ENCODE measurements at places on chromosomes 12 and 14.

- no peak for DNase-seq
These were observed 283.1 kb upstream of the SOX5 start for GRCh38 chr12:24232531-24232930.

DNA sequence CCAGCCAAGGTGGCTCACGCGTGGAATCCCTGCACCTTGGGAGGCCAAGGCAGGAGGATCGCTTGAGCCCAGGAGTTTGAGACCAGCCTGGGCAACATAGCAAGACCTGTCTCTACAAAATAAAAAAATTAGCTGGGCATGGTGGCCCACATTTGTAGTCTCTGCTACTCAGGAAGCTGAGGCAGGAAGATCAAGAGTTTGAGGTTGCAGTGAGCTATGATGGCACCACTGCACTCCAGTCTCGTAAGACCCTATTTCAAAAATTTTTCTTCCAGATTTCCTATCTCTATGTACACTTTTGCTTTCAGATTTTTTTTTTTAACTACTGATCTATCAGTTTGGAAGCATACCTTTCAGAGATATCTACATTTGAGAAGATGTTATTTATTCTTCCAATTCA lies 15.3 kb downstream of the SNX6 start:
- no peak for DNase-seq

GRCh38 chr12:92543359-92543758 lies 159.4 kb upstream of the PLEKHG7 start:
- DNase-seq: no peak

DNA sequence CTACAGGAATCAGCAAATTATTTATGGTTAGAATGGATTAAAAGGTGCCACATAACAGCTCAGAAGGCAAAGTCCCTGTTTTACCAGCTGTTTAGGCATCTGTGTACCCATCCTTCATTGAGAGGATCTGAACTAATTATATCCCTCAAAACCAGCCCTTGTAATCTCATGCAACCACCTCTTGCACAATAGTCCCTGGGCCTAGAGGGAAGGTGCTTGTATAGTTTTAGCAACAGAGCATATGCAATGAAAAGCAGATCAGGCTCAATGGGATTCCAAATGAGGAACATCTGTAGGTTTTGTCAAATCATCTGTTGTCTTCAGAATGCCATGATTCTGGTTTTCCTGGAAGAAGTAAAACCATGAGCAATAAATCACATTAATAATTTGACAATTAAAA lies 26.0 kb upstream of the GLIPR1L2 start:
- no peak for DNase-seq

DNA sequence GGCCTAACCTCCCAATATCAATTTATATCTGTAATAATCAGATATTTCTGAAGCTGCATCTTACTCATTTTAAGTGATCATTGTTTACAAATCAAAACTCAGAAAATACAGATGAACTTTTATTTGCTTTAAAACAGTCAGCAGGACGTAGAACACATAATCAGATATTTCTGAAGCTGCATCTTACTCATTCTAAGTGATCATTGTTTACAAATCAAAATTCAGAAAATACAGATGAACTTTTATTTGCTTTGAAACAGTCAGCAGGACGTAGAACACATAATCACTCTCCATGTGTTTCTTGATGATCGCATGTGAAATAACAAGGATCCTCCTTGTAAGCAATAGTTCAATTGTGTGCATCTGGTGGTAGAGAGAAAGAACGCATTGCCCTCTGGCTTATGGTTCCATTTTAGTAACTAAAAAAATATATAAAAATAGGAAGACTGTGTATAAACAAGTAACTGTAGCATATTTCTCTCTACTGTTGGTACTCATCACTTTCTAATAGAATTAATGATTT lies 15.0 kb upstream of the TMTC2 start:
- DNase-seq: no peak

- no peak for DNase-seq
These were observed 4.1 kb upstream of the KRT84 start for GRCh38 chr12:52389313-52390207.

GRCh38 chr14:89988787-89989186 lies 33.1 kb downstream of the TDP1 start:
- DNase-seq: no peak

GRCh38 chr14:80781972-80782367 lies 159.6 kb downstream of the CEP128 start:
- no peak for DNase-seq

DNA sequence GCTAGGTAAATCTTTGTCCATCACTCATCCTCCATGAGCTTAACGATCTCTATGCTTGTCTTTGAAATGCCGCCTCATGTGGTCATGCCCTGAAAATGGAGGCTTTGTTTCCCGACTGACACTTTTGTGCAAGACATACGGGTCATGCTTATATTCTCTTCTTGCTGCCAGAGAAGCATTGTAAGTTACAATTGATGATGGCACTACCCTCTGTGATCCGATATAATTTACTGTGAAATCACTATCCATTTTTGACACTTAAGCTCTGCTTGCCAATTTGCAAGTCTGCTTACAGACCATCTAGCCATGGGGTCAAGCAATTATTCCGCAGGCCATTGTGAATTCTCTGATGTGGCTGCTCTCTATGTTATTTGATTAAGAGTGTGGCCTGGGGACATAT lies 650.0 kb downstream of the FLRT2 start:
- DNase-seq: no peak

DNA sequence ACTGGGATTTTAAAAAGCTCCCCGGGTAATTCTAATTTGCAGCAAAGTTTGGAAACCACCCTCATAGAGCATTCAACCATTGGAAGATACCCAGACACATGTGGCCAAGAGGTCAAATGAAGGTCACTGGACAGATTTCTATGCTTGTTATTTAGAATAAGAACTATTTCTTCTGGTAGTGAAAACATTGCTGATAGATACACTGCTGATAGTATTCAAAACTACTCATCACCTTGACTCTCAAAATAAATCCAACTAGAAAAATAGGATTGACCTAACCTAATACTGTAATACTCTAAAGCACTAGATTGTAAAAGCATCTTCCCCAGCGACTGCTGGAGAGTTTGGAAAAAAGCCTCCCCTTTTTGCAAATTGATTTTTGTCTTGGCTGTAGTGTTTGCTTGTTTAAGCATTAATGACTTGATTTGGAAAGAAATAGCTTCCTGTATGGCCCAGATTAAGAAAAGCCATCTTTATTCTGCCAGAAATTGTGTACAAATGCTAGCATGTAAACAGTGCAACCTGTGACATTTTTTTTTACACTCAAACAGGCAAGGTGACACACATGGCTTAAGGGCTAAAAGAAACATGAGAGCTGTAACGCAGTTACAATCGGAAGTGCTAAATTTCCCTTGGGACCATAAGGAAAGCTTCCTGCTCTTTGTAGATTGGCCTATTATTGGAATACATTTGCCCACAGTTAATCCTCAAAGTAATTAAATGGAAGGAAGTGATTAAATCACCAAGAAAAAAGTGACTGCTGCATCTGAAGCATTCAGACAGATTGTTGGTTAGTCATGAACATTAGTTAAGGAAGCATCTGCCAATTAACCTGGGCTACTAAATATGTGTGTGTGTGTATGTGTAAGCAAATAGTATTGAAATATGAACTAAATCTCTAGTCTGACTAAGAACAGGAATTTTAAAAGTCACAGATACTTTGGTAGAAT lies 356.5 kb upstream of the ATP2B1 start:
- DNase-seq: no peak

DNA sequence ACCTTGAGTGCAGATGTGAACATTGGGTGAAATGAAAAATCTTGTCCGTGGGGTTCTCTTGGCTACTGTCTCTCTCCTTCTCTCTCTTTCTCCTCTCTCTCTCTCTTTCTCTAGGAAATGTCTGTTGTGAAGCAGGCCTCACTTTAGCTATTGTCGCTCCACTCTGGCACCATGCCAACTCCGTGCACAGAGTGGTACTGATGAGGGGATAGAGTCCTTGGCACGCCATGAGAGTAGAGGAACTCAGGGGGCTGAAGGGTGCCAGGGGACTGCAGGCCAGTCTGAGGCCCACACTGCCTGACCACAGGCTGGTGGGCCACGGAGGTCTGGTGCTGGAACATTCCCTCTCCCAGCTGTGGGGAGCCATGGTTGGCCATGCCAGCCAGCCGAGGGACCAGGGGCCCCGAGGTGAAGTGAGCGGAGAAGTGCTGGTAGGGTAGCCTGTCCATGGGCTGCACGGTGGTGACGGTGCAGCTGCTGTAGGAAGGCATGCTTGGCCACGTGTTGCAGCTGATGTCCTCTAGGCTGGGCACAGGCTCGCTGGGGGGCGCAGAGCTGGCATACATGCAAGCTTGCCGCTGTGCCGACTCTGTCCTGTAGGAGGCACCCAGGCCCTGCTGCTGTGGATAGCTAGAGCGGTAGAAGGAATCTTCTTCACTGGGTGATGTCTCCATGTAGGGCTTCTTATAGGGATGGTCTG lies 50.4 kb downstream of the TBX5 start:
- no peak for DNase-seq

GRCh38 chr12:110578694-110579534 lies 4.2 kb downstream of the PPTC7 start:
- no peak for DNase-seq

- DNase-seq: no peak
These were observed 36.8 kb downstream of the SPTSSA start for GRCh38 chr14:34425095-34425851.

GRCh38 chr12:131333621-131334440 lies 377.1 kb upstream of the SFSWAP start:
- no peak for DNase-seq

Data from effector CD8-positive, alpha-beta T cell (primary cell).